ENCODE measurements at places on chromosomes 2 and 18.

DNA sequence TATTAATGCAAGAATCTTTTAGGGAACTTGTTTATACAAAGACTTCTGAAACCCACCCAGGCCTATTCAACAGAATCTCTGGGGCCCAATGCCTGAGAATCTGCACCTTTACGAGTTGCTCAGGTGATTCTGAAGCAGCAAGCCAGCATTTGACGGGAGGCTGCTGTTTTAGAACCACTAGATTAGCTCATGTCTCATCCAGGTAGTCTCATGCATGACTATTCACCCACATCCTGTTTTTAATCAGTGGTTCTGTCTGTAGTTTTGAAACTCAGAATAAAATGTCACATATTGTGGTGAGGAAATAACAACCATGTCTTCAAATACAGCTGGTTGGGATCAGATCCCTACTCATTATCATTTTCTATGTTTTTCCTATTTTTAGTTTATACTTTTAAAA is 39.5 kb downstream of the CYTIP start:
- DNase-seq = peak; percentile 67

GRCh38 chr2:21289989-21290388 is 166.2 kb downstream of the TDRD15 start:
- DNase-seq = no peak

GRCh38 chr2:2036686-2037085 is 292.4 kb upstream of the PXDN start:
- DNase-seq = no peak

DNA sequence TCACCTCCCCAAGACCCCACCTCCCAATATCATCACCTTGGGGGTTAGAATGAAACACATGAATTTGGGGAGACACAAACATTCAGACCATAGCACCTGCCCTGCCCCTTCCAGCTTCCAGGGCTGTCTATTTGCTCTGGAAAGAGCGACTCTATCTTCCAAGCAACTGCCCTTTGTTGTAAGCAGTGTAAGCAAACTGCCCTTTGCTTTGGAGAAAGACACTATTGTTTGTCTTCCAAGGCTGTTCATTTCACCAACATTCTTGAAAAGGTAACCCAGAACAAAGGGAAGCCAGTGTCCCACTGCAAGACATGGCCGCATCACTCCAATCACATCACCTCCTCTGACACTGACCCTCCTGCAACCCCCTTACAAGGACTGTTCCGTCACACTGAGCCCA is 16.9 kb upstream of the SEH1L start:
- DNase-seq = no peak

DNA sequence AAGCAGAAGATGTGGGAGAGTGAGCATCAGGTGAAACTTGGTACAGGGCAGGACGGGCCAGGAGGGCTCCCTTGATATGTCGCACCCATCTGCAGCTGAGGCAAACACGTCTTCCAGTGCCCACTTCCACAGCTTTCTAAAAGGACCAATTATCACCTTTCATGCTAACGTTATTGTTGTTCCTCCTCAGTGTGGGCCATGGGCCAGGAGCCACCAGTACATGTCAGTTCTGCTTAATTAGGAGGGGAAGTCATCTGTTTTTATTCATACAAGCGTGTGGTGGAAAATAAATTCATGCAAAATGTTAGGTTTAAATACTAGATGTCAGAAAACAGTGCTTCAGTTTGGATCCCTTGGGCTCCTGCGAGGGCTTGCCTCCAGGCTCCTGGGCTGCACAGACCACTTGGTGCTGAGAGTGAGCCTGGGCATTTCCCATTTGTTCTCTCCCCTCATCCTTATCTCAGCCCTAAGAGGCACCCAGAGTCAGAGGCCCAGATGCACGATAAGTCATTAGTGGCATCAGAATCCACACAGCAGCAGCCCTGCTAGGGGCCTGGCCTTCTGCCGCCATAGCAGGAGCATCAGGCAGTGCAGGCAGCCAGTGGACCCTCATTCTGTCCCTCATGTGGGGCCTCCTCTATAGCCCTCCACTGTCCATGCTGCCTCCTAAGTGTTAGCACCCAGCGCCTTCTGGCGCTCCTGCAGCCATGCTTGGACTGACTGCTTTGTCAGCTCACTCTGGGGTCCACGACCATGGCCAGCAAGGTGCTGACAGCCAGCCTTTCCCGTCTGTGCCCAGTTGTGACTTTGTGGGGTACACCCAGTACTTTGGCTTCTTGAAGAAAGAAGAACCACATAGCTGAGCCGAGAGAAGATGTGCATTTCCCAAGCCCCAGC is 539.8 kb upstream of the RAB6C start:
- no peak for DNase-seq

GRCh38 chr2:189585226-189585756 is 4.7 kb upstream of the SLC40A1 start:
- DNase-seq = no peak

DNA sequence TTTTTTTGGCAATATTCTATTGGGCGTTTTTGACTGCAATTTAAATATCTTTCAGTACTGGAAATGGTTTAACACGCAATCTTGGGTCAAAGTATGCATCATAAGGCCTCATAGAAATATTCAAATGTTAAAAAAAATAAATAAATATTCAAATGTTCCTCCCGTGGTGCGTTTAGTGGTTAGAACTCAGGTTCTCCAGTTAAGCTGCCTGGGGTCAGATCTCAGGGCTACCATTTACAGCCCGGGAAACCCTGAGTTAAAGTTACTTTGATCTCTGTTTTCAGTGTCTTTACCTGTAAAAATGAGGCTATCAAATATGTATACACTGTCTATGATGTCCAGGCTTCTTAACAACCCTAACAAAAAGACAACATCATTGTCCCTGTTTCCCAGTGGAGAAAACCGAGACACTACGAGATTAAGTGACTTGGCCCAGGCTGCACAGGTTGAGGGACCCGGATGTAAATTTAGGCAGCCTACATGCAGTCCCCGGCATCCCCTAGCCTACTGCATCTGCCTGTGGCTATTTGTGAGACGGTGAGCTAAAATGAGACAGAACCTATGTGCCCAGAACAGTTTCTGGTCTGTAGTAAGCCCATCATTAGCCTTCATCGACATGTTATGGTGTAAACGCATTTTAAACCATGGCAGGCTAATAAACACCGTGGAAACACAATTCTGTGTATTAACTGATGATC is 1.7 kb downstream of the FHL2 start:
- DNase-seq = no peak

GRCh38 chr2:36356298-36356989 is 866 bp downstream of the CRIM1 start:
- DNase-seq = peak; percentile 35

DNA sequence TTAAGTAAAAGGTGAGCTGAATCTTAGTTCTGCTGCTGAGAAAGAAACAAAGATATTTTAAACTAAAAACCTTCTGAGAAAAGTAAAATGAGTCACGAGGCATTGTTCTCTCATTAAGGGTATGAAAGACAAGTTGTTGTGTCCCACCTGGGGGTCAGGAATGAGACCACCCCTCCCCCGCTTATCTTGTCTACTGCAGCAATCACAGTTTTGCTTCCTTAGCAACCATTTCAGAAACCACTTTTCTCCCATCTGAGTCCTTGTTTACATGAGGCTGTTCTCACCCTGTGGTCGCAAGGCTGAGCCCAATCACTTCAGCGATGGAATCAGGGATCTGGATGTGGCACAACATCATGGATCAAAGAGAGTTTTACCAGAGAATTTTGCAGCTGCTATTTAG is 377.6 kb upstream of the NETO1 start:
- DNase-seq = no peak

GRCh38 chr2:175834477-175834876 is 167.6 kb downstream of the LNPK start:
- DNase-seq = no peak

DNA sequence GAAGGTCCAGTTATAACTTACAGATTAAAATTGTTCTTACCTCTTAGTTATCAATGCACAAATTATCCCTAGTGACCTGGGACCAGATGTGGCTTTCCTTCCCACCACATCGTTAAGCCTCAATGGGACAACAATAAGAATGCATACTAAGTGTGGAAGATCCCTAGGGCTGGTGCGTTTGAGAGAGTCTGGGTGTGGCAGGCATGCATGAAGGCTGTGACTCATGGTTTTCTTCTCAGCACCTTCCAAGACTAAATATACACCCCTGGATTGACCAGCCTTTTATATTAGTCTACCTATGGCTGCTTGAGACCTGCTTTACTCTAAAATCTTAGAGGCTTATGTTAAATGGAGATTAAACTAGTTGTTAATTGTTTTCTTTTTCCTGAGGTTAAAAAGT is 261.7 kb upstream of the SLC14A2 start:
- no peak for DNase-seq

- no peak for DNase-seq
Measured at GRCh38 chr2:229610872-229611271, 103.5 kb downstream of the DNER start.

GRCh38 chr2:140861666-140862065 is 1269.2 kb downstream of the LRP1B start:
- DNase-seq = no peak

- no peak for DNase-seq
Measured at GRCh38 chr2:33145459-33145858, 198.7 kb downstream of the LTBP1 start.

GRCh38 chr2:7984693-7985353 is 697.0 kb upstream of the ID2 start:
- no peak for DNase-seq

DNA sequence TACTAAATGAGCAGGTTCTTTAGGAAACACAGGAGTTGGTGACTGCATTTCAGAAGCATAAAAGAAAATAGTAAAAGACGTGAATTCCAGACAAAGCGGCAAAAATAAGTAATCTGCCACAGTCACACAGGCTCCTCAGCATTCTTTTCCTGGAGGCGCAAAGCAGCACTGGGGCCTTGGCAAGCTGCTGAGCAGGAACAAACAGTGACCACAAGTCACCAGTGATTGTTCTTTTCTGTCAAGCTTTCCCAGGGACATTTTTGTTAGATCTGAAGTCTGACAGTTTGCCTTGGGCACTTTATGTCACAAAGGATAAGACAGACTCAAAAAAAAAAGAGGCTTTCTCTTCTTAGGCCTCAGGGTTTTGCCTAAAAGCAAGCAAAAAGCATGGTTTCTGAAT is 216.2 kb downstream of the CDH20 start:
- no peak for DNase-seq

DNA sequence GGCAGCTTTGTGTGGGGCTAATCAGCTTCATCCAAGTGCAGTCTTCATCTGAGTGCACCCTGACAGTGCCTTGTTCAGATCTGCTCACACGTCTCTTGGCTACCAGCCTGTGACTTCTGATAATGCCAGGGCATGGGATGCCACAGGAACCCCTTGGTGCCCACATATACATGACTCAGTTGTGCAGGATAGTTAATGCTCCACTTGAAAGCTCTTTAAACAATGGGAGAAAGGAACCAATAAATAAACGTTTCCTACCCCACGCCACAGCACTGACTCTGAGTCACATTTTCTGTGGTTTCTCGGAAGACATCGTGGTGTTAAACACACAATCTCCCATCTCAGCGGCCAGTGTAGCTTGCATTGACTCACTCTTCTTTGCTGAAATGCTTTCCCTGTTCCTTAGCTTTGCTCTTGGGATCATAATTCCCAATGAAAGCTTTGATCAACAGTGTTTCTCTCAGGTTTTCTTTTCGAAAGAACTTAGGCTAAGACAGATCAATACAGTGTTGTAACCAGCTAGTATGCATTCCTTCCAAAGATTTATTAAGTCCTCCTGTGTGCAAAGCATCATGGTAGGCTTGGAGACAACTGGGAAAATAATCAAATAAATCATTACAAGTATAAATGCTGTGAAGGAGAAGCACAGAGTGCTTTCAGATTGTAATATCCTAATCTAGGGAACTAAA is 142.0 kb downstream of the COPS8 start:
- DNase-seq = no peak

GRCh38 chr2:33530690-33531548 is 54.5 kb downstream of the RASGRP3 start:
- no peak for DNase-seq

DNA sequence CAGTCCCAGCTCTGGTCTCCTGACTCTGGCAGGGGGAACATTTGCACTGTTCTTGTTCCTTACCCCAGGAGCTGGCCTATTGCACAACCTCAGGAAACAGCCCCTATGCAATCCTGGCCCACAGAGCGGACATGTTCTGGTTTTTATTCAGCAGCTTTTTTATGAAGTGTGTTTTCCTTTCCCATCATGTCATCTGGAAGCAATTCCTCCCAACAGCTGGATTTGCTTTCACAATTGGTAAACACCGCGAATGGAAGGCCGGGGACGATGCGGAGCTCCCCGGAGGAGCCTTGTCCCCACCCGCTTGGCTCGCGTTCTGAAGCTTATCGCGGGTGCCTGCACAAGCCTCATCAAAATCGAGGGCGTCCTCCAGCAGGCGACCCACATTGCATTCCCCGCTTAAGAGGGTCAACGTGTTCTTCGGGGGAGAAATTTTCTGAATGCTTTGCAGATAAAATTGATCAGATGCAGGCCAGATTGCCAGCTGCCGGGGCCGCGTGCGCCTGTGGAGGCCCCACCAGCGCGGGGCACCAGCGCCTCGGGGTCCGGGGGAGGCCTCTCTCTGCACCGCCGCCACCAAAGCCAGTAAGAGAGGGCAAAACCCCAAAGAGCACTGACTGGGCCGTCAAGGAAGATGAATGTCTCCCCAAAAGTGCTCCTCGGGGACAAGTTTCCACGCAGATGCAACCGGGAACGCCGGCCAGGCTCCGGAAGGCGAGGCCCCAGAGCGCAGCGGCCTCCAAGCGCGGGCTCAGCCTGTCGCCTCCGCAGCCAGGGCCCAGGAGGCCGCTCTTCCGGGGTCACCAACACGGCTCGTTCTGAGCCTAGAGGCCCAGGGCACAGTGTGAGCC is 60.3 kb upstream of the SP3 start:
- DNase-seq = no peak

- no peak for DNase-seq
Measured at GRCh38 chr2:96485350-96485749, 19.8 kb downstream of the NEURL3 start.

GRCh38 chr18:79071503-79072210 is 2.5 kb downstream of the ATP9B start:
- no peak for DNase-seq

GRCh38 chr2:5040571-5040970 is 651.6 kb upstream of the SOX11 start:
- no peak for DNase-seq

DNA sequence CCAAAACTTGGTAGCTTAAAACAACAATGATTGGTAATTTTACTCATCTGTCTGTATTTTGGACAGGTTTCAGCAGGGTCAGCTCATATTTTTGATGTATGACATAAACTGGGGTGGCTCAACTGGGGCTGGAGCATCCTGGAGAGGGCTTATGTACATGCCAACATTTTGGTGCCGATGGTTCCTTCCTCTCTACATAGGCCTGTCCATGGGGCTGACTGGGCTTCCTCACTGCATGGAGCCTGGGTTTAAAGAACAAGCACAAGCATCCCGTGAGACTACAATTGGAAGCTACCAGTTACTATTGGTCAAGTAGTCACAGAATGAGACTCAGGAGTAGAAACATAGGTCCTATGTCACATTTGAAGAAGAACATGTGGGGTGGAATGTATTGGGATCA is 95.0 kb downstream of the DDX1 start:
- no peak for DNase-seq

- DNase-seq = no peak
Measured at GRCh38 chr2:25105336-25106085, 62.9 kb downstream of the POMC start.

GRCh38 chr2:198901894-198902293 is 555.8 kb downstream of the SATB2 start:
- DNase-seq = no peak

Data from activated naive CD4-positive, alpha-beta T cell treated with anti-CD3 and anti-CD28 coated beads, Interleukin-2, amount 50 U/mL, for 16 hours (primary cell).